NCI-H2107 (cell line): ENCODE measurements at places on chromosomes 16 and 17.

GRCh38 chr16:24491731-24492130 lies 47.6 kb upstream of the RBBP6 start:
- no peak for DNase-seq

- DNase-seq = no peak
These were observed 1.6 kb downstream of the PPL start for GRCh38 chr16:4935241-4935855.

DNA sequence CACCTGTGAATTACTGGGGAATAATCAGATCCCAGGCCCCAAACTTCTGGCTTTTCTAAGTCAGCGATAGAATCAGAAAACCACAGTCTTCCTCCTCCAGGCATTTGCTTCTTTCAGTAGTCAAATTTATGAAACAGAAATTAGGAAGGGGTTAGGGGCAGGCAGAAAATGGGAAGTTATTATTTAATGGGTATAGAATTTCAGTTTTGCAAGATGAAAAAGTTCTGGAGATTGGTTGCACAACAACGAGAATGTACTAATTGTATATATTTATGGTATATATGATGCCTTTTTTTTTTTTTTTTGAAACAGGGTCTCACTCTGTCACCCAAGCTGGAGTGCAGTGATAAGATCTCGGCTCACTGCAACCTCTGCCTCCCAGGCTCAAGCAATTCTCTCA lies 23.5 kb downstream of the ORC6 start:
- no peak for DNase-seq

DNA sequence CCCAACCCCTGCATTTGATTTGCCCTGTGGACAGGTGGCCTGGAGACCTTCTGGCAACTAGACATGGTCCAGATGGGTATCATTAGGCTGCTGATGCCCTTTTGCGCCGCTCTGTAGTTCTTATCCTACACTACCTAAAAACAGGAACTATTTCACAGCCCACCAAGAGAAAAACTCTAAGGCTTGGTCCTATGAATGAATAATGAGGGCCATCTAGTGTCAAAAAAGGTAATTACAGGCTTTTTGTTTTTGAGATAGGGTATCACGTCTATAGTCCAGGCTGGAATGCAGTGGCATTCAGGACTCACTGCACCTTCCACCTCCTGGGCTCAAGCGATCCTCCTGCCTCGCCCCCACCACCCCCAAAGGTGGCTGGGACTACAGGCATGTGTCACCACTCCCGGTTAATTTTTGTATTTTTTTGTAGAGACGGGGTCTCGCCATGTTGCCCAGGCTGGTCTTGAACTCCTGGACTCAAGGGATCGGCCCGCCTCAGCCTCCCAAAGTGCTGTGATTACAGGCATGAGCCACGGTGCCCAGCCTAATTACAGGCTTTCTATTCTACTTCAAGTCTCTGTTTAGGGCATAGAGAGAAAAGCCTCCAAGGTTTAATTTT lies 20.9 kb downstream of the COIL start:
- DNase-seq = peak; percentile 2

- DNase-seq = no peak
These were observed 94.6 kb downstream of the BANP start for GRCh38 chr16:88045820-88046303.

DNA sequence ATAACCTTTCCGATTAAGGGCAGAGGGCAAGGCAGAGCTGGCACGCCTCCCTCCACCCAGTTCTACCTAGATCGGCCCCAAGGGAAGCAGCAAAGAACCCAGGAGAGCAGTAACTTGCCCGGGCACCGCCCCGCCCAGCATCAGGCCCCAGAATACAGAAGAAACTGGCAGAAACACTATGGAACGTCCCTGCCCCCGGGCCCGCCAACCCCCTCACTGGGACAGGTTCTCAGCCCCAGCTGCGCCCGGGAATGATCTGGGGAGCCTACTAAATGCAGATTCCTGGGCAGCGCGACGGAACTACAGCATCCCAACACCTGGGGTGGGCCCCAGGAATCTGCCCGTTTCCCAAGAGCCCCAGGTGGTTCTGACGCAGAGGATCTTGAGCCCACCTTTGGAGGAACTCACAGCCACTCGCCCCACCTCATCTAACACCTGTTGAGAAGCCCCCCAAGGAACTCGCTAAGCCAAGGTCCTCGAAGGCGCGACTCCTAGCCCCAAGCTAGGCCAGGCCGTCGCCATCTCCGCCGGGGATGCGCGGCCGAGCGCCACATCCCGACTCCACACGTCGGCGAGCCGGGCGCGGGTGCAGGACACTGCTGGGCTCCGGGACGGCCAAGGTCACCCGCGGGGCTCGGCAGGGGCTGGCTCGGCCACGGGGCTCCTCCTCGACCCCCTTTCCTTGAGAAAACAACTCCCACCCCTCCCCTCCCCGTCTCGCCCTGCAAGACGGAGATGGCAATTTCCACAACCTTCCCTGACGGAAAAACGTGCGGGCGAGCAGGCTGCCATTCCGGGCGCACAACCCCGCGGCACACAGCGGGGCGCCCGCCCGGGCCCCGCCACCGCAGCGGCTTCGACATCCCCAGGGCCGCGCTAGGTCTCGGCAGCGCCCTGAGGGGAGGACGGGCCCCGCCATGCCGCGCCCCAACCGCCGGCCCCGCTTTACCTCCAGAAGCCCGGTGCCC lies 913 bp downstream of the CDIP1 start:
- DNase-seq = no peak

DNA sequence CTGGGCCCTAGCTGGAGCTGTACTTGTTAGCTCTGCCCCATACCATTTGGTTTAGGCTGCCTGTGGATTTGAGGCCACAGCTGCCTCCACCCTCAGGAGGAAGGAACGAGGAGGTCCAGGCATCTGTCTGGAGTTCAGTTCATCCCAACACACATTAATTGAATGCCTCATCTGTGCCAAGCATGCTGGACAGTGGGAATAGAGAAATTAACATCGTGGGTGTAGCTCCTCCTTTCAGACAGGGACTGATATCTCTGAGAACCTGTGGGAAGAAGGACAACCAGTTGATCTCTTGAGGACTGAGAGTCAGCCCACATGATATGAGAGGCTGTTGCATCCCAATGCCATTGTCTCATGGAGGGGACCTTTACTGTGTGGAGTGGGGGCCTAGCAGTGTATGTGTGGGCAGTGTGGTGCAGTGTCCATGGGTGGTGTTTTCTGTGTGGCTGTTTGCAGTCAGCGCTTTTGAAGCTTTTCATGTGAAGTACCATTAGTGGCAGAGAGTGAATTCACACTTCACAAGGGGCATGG lies 29.4 kb upstream of the DDX52 start:
- DNase-seq = no peak

- DNase-seq = no peak
These were observed 8.6 kb downstream of the XYLT1 start for GRCh38 chr16:17461951-17462729.

- DNase-seq = no peak
These were observed 5.9 kb downstream of the CCL7 start for GRCh38 chr17:34275881-34276280.

- no peak for DNase-seq
These were observed 6.8 kb downstream of the RAB40B start for GRCh38 chr17:82691714-82692113.

DNA sequence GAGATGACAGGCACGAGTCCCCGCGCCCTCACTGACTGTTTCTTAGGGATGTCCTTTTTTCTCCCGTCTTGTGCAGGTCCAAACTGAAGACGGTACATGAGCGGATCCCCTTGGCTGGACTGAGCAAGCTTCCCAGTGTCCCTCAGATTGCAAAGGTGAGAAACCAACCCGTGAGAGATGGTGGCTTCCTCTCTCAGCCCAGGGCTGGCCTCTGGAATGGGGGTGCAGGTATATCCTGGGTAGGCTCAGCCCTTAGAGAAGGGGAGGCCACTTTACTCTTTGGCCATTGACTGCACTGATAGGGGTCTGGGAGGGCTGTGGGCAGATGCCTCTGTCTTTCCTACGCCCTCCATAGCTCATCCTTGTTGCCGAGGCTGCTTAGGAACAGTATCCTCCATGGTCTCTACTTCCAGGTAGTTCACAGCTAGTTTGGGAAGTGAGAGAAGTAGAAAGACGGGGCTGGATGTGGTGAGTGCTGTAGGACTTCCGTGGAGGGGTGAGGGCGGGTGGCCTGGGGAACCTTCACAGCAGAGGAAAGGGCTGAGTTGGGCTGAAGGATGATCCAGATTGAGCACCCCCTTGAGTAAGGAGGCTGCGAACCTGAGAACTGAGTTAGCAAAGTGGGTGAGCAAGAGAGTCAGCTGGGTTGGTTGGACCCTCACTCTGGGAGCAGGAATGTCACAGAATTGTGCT lies 83.0 kb downstream of the OR1D5 start:
- DNase-seq = no peak
